Thoracic aorta (tissue), 2 donors: ENCODE measurements at places on chromosomes 5 and 9.
A peak's percentile ranks its signal among the peaks of the same experiment; 100 is the strongest.

GRCh38 chr5:65105301-65105700 lies 336.6 kb downstream of the CWC27 start:
- H3K4me1 ChIP-seq, result peaks cover 24% of the 10 kb centered on the region
- no peak for DNase-seq
- H3K27ac ChIP-seq, result no peak overlapping the region
- H3K4me3 ChIP-seq, result no peak overlapping the region
- H3K27me3 ChIP-seq, result no peaks in the 10 kb centered on the region

GRCh38 chr5:9878206-9878605 lies 248.1 kb upstream of the TAS2R1 start:
- no peak for DNase-seq
- H3K27ac ChIP-seq, result no peak overlapping the region
- no peaks in the 10 kb centered on the region for H3K4me1 ChIP-seq
- no peaks in the 10 kb centered on the region for H3K27me3 ChIP-seq

GRCh38 chr9:29647451-29647850 lies 2074.2 kb upstream of the C9orf72 start:
- no peak overlapping the region for H3K4me3 ChIP-seq
- no peak overlapping the region for H3K27ac ChIP-seq
- H3K4me1 ChIP-seq, result no peaks in the 10 kb centered on the region
- DNase-seq, result no peak
- no peaks in the 10 kb centered on the region for H3K36me3 ChIP-seq
- no peaks in the 10 kb centered on the region for H3K27me3 ChIP-seq

DNA sequence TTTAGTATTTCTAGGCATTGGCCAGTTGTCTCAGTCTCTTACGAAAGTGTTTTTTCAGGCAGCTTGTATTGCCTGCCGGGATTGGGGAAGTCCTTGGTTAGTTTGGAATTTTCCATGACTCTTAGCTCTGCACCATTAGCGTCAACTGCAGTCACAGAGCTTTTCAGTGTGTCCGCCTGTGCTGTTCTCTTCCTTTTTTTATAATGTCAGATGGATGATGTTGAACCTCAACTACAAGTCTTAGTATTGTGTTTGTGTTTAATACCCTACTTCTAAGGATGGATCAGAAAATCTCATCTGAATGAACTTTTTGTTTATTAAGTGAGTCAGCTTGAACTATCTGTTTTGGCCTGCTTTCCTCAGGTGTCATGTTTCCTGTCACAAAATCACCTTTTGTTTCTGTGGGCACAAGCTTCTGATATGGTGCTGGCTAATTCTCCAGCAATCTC lies 33.1 kb downstream of the ATP6V0E1 start:
- peak overlapping the region; percentile 45 for H3K4me3 ChIP-seq
- no peaks in the 10 kb centered on the region for H3K27me3 ChIP-seq
- no peak for DNase-seq
- peak overlapping the region; percentile 84 for H3K27ac ChIP-seq

- no peak overlapping the region for H3K4me3 ChIP-seq
- no peaks in the 10 kb centered on the region for H3K27me3 ChIP-seq
- no peak overlapping the region for H3K27ac ChIP-seq
- no peaks in the 10 kb centered on the region for H3K36me3 ChIP-seq
Observed at GRCh38 chr5:7405277-7405676, 9.3 kb downstream of the ADCY2 start.

DNA sequence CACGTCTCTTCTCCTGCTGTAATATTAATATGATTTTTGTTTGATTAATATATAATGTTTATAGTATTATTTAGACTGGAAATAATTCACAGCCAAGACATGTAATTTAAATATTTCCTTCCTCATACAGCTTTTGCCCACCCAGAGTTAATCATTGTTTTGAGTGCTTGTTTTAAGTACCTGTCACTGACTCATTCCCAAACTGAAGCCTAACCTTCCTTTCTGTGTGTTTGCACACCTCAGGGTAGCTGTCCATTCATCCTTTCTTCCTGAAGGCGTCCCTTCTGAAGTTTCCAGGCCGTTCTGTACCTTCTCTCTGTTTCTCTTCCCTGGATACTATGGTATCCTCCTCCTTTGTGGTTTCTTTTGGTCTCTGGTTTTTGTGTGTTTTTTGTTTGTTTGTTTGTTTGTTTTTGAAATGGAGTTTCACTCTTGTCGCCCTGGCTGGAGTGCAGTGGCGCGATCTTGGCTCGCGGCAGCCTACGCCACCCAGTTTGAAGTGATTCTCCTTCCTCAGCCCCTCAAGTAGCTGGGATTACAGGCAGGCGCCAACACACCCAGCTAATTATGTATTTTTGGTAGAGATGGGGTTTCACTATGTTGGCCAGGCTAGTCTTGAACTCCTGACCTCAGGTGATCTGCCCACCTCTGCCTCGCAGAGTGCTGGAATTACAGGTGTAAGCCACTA lies 312.4 kb downstream of the DOCK8 start:
- no peak overlapping the region for H3K27ac ChIP-seq
- DNase-seq, result no peak
- H3K36me3 ChIP-seq, result no peaks in the 10 kb centered on the region
- no peaks in the 10 kb centered on the region for H3K27me3 ChIP-seq

GRCh38 chr5:107329850-107330249 lies 340.9 kb downstream of the EFNA5 start:
- H3K4me1 ChIP-seq, result peaks cover 6% of the 10 kb centered on the region
- no peak overlapping the region for H3K4me3 ChIP-seq
- no peak overlapping the region for H3K27ac ChIP-seq
- no peak for DNase-seq
- no peaks in the 10 kb centered on the region for H3K27me3 ChIP-seq

GRCh38 chr9:73294336-73294735 lies 142.7 kb downstream of the ANXA1 start:
- DNase-seq, result no peak
- no peaks in the 10 kb centered on the region for H3K27me3 ChIP-seq
- no peak overlapping the region for H3K4me3 ChIP-seq
- no peak overlapping the region for H3K27ac ChIP-seq
- no peaks in the 10 kb centered on the region for H3K36me3 ChIP-seq

DNA sequence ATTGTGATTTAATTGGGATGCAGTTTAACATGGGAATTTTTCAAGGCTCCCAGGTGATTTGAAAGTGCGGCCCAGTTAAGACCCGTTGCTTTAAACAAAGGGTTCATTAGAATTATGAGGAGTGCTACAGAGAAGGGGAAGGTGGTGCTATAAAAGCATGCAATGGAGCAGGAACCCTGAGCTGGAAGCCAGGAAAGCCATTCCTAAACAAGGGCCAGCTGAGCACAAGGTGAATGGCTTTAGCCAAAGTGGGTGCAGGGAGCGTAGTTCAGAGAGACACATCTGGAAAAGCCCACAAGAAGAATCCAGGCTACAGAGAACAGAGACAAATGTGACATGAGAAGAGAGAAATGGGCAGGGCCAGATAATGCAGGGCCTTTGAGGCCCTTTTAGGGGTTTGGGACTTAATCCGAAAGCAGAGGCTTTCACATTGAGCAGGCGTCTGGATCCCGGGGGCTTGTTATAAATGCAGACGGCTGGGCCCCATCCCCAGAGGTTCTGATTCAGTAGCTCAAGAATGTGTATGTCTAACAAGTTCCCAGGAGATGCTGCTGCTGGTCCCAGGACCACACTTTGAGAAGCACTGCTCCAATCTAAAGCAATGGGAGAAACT lies 138.1 kb upstream of the WWC1 start:
- H3K4me3 ChIP-seq, result no peak overlapping the region
- H3K4me1 ChIP-seq, result no peaks in the 10 kb centered on the region
- DNase-seq, result no peak
- H3K27ac ChIP-seq, result no peak overlapping the region
- no peaks in the 10 kb centered on the region for H3K36me3 ChIP-seq
- H3K27me3 ChIP-seq, result no peaks in the 10 kb centered on the region

- no peak overlapping the region for H3K4me3 ChIP-seq
- H3K4me1 ChIP-seq, result no peaks in the 10 kb centered on the region
- no peak for DNase-seq
- H3K27me3 ChIP-seq, result no peaks in the 10 kb centered on the region
- peaks cover 11% of the 10 kb centered on the region for H3K36me3 ChIP-seq
Observed at GRCh38 chr9:130461218-130461630, 16.5 kb downstream of the ASS1 start.
